ENCODE measurements at places on chromosomes 11 and 22.
A peak's percentile ranks its signal among the peaks of the same experiment; 100 is the strongest.

DNA sequence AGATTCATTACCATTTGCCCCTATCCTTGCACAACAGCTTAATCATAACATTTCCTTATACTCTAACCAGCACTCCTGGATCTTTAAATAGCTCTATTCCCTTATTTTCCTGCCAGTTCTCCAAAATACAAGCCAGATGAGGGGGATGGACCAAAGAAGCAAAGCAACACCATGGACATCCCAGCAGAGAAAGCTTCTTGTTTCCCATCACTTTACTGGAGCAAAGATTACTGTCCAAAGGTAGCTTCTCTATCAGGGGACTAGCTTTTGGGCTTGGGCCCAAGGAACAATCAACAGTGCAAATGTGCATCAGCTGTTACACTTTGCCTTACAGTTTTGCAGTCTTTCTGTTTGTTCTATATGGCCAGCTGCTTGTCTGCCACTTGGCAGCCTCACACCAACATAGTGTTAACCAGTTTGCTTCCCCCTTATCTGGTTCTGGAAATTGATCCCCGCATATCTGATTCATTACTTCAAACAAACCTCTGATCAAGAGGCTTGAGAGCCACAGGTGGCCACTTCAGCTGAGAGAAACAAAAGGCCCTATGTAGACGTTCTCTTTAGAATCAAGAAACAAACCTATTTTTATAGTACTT lies 814.3 kb downstream of the METTL15 start:
- DNase-seq: no peak

- no peak for DNase-seq
Measured at GRCh38 chr22:40463683-40464082, 93.3 kb downstream of the SGSM3 start.

DNA sequence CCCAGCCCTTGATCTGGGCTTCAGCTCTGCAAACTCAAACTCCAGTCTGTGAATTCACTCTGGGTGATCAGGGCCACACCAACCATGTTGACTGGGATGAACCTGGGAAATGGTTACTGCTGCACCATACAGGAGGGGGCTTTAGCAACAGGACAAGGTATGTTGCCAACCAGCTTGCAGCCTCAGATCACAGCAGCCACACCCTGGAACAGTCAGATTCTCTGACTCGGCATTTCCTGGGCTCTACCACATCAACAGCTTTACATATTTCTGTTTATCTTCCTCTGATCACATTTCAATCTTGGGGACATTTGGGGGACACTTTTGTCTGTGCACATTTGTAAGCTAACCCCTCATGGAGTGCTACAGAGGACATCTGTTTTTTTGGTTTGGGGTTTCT lies 267.0 kb upstream of the NCAM1 start:
- DNase-seq: no peak

GRCh38 chr11:32792948-32793475 lies 1.4 kb downstream of the CCDC73 start:
- DNase-seq: peak; percentile 67

DNA sequence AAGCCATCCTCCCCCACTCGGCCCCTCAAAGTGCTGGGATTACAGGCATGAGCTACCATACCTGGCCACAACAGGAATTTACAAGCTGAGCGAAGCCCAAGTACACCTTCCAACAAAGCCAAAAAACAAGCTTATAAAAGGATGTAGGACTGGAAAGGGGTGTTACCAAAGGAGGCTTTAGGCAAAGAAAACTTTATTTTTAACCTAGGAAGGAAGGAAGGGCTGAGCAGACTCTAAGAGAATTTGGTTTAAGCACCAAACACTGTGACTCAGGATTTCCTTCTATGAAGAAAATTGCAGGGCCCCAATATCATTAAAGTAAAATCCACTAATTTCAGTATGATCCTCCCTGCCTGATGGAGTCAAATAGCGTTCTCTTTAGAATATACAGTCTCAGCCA lies 12.1 kb downstream of the DENND5A start:
- DNase-seq: no peak

- peak; percentile 49 for DNase-seq
Measured at GRCh38 chr11:64146036-64146955, 19.6 kb downstream of the MACROD1 start.

- no peak for DNase-seq
Measured at GRCh38 chr11:34651551-34651950, 30.7 kb downstream of the EHF start.

GRCh38 chr11:96112192-96113128 lies 188.6 kb upstream of the MTMR2 start:
- no peak for DNase-seq

DNA sequence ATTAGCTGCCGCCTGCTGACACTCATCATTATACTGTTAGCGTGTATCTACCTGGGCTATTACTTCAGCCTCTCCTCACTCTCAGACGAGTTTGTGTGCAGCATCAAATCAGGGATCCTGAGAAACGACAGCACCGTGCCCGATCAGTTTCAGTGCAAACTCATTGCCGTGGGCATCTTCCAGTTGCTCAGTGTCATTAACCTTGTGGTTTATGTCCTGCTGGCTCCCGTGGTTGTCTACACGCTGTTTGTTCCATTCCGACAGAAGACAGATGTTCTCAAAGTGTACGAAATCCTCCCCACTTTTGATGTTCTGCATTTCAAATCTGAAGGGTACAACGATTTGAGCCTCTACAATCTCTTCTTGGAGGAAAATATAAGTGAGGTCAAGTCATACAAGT lies 51.1 kb downstream of the PANX1 start:
- no peak for DNase-seq

DNA sequence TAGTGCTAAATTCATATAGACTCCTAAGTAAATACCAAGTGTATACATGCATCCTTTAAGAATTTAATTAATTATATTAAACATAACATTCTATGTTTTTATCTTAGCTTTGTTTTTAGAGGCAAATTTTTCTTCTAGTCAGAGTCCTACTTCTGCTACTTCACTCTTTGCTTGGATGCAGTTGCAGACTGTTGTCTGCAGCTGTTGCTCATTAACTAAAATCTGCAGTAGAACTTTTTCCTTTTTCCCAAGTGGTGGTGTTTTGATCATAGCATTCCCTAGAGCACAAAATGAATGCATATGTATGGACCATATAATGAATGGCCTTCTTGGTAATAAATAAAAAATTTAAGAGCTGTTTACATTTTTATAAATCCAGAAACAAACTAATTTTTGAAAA lies 198.3 kb downstream of the CASP12 start:
- DNase-seq: no peak

- no peak for DNase-seq
Measured at GRCh38 chr11:10067629-10068300, 226.3 kb downstream of the SBF2 start.

DNA sequence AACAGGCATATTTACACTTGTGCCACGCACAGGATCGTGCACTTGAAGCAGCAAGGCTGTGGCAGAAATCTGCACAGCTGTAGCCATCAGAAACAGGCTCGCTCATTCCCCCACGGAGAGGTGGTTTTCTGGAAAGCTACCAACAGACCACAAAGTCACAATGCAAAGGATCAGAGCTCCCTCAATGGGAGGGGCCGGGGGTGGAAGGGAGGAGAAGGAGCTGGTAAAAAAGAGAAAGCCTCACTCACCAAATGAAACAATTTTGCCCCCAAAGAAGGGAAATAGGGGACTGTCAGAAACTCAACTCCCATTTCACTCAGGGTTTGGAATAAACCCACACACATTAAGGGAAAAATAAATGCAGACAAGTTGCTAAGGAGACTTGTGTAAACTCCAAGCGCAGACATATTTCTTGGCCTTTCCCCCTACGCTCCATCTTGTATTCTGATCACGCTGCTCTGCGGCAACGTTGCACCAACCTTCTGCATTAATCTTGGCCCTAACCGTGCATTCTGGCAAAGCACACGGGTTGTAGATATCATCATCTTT lies 43.2 kb upstream of the BLID start:
- no peak for DNase-seq

DNA sequence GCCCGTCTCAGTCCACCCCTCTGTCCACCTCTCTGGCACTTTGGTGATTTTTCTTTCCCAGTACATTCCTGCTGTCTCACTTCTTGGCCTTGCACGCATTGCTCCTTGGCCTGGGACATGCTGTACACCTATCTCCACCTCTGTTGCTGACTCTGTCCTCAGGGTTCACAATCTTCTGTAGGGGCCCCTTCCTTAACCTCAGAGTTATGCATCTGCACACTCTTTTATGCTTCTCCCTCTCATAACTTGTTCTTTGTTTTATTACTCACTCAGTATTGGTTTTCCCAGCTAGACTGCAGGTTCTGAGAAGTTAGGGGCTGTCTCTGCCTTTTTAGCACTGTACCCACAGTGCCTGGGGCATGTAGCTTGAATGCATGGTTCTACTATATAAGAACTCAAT lies 139.1 kb upstream of the MTMR2 start:
- no peak for DNase-seq

- no peak for DNase-seq
Measured at GRCh38 chr11:60917267-60917666, 3.3 kb downstream of the TMEM109 start.

DNA sequence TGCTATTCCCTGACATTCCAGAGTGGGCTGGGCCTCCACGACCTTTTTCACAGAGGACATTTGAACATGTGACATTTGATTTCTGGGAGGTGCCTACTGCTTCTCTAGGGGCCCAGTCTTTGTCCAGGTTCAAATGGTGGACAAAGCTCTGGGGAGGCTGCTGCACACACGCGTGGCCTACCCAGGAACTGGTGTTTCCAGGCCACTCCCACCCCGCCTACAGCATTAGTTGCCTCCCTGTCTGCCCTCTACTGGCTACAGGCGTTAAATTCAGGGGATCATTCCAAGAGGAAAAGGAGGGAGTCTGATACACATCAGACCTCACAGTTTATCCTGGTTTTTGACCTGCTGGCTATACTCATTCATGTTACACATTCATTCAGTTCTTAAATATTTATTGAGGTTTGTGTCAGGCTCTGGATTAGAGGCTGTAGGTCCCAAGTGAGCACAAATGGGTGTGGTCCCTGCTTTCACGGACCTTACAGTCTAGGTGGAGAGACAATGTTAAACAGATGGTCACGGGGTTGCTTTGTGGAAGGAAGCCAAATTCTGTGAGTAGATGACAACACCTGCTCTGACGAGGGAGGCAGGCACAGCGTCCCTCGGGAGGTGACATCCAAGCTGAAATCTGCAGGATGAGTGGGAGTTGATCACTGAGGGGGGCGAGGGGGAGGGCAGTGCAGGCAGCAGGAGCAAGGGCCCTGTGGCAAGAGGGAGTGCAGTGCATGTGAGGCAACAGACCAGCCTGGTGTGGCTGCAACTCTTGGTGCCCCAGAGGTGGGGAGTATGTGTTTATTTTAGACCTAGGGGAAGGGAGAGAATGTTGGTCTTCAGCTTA lies 11.8 kb downstream of the TUB start:
- peak; percentile 40 for DNase-seq

DNA sequence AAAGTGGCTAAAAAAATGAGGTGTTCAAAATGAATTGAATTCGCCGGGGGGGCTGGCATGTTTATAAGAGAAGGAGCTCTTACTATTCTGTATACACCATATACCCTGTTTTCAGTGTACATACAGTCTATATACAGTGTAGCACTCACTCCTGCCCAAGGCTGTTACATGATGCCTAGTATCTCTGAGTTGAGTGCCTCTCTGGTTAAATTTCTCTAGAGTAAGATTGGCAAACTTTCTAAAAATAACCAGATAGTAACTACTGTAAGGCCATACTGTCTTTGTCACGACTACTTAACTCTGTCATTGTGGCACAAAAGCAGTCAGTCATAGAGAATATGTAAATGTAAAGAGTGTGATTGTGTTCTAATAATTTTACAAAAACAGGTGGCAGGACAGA lies 58.1 kb downstream of the PHF21A start:
- DNase-seq: no peak

- no peak for DNase-seq
Measured at GRCh38 chr11:31478223-31478590, 31.2 kb downstream of the IMMP1L start.

DNA sequence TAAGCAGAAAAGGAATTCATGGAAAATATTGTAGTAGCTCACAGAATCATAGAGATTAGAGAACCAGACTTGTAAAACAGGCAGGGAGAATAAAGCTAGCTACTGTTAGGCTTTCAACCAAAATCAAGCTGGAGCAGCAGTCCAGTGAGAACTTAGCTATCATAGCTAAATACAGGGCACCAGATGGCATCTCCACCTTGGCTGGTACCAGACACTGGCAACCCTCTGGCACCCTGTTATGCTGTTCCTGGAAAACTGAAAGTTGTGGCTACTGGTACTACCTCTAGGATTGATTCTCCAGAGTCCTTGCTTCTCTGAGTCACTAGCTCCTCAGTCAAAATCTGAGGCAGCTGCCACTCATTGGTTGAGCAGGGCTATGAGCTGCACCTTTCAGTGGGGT lies 6.0 kb upstream of the DRD2 start:
- no peak for DNase-seq

- no peak for DNase-seq
Measured at GRCh38 chr11:125455851-125456250, 40.2 kb downstream of the FEZ1 start.

DNA sequence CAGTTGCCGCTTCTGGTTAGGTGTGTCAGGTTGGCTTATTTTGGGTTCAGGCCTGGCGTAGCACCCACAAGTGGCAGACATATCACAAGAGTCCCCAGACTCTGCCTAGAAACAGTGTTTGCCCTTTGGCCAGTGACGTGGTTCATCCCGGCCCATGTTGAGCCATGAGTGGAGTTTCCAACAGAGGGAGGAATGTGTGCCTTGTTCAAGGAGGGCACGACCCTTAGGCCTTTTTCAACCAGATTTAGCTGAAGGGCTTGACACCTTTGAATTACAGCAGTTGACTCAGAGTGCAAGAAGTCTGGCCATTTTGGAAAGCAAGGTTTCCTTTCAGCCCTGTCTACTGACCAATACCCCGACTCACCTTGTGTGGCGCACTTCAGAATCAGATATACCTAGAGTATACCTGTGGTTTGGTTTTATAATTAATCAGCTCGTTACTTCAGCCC lies 15.1 kb upstream of the AIFM3 start:
- DNase-seq: no peak

DNA sequence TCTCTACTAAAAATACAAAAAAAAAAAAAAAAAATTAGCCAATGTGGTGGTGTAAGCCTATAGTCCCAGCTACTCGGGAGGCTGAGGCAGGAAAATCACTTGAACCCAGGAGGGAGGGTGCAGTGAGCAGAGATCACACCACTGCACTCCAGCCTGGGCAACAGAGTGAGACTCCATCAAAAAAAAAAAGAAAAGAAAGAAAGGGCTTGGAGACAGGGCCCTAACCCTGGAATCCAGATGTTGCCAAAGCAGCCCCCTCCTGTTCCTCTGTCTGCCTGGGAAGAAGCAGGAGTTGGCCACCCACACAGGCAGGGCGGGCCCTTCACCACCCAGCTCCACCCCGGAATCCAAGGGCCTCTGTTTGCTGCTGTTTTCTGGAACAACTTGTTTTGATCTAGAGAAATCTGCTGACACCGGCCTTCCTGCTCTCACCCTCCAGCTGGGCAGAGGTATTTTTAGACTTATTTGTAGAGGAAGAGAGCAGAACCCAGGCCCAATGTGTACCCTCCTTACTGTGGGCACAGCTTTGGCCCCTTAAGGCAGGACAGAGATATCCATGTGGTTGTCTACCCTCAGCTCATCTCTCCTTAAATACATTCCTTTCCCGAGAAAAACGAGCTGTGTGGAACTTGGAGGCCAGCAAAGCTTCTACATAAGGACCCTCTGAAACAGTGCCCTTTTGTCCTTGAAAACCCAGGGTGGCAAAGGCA lies 2.7 kb upstream of the NEAT1 start:
- DNase-seq: peak; percentile 54

All from stimulated activated CD4-positive, alpha-beta T cell treated with anti-CD3 and anti-CD28 coated beads, Interleukin-12 subunit alpha, Interleukin-12 subunit beta, amount 100 ng/mL, for 4 hours (primary cell).